ENCODE measurements at places on chromosomes 5 and 9. TPM values are rescaled to one million over a fixed set of nuclear protein-coding genes. Genes with fewer than 3 reads are reported as not detected.

NDUFAF2 gene
- total RNA-seq = 120 TPM

OR1N2 gene
- total RNA-seq = 0.17 TPM

GRXCR2 gene
- total RNA-seq = not detected

ORM2 gene
- not detected for total RNA-seq

IFNA8 gene
- total RNA-seq = not detected

PPP3R2 gene
- not detected for total RNA-seq

UBLCP1 gene
- 30.2 TPM for total RNA-seq

CDH9 gene
- total RNA-seq = not detected

PSD2 gene
- 0.08 TPM for total RNA-seq

ZBED3 gene
- total RNA-seq = 8.3 TPM

MEIKIN gene
- not detected for total RNA-seq

TEK gene
- not detected for total RNA-seq

PCDHB9 gene
- 0.50 TPM for total RNA-seq

SLC36A2 gene
- not detected for total RNA-seq

Measured in mammary epithelial cell (primary cell).